GM12864 (cell line): ENCODE measurements at places on chromosomes 2 and 18.

GRCh38 chr2:232018181-232018580 lies 56.7 kb downstream of the DIS3L2 start:
- no peak for DNase-seq

- no peak for DNase-seq
These were observed 222.6 kb upstream of the SALL3 start for GRCh38 chr18:78757014-78757413.

GRCh38 chr2:20148426-20148922 lies 76.5 kb downstream of the SDC1 start:
- DNase-seq: no peak

DNA sequence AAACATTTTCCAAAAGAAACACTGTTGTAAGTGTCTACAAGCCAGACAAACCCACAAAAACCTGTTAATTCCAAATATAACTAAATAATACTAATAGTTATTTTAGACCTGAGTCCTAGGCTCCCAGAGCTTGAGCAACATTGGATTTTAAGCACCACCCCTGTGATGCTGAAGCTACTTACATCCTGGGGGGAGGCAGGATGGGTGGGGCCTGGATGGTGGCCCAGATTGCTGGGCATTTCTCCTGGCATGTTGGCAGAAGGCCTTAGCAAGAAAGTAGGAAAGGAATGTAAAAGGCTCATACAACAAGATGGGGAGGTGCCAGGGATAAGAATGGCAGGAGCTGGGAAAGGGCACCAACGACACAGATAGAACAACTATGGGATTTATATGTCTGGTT lies 50.7 kb upstream of the OTX1 start:
- no peak for DNase-seq
